ENCODE measurements at places on chromosomes 3 and 15. TPM values are rescaled to one million over a fixed set of nuclear protein-coding genes. Genes with fewer than 3 reads are reported as not detected.

The RTP3 gene
- not detected for total RNA-seq

The DNAJA4 gene
- 33.9 TPM for total RNA-seq

The HES1 gene
- 31.5 TPM for total RNA-seq

The NANOGP8 gene
- total RNA-seq = 4.0 TPM

The UACA gene
- 56.8 TPM for total RNA-seq

The KCNH8 gene
- 0.62 TPM for total RNA-seq

The CYP8B1 gene
- not detected for total RNA-seq

The MASP1 gene
- 2.3 TPM for total RNA-seq

The BOC gene
- 83.8 TPM for total RNA-seq

The MOBP gene
- 0.08 TPM for total RNA-seq

The U2SURP gene
- 111 TPM for total RNA-seq

The STRIT1 gene
- total RNA-seq = not detected

The RCCD1 gene
- total RNA-seq = 11.1 TPM

The CCDC191 gene
- total RNA-seq = 4.3 TPM

The PGBD4 gene
- 1.2 TPM for total RNA-seq

The KLHL40 gene
- not detected for total RNA-seq
